ENCODE measurements at places on chromosomes 4 and X. TPM values are rescaled to one million over a fixed set of nuclear protein-coding genes. Genes with fewer than 3 reads are reported as not detected.

Gene DMP1
- total RNA-seq = not detected

- no peak overlapping the region for H3K27ac ChIP-seq
- H3K4me3 ChIP-seq = no peak overlapping the region
- no peaks in the 10 kb centered on the region for H3K36me3 ChIP-seq
- peaks cover 5% of the 10 kb centered on the region for H3K27me3 ChIP-seq
Observed at GRCh38 chr4:177016541-177017141, 223.9 kb upstream of the VEGFC start.

Gene RIPPLY1
- total RNA-seq = not detected

Gene MECP2
- 123 TPM for total RNA-seq

- H3K27me3 ChIP-seq = no peaks in the 10 kb centered on the region
- no peak overlapping the region for H3K27ac ChIP-seq
Observed at GRCh38 chr4:77344784-77345183, 187.8 kb downstream of the CCNG2 start.

GRCh38 chr4:86294883-86295282 lies 65.0 kb downstream of the MAPK10 start:
- no peak overlapping the region for H3K27ac ChIP-seq
- no peak overlapping the region for H3K4me3 ChIP-seq
- H3K27me3 ChIP-seq = no peaks in the 10 kb centered on the region
- no peaks in the 10 kb centered on the region for H3K36me3 ChIP-seq
- no peaks in the 10 kb centered on the region for H3K4me1 ChIP-seq

DNA sequence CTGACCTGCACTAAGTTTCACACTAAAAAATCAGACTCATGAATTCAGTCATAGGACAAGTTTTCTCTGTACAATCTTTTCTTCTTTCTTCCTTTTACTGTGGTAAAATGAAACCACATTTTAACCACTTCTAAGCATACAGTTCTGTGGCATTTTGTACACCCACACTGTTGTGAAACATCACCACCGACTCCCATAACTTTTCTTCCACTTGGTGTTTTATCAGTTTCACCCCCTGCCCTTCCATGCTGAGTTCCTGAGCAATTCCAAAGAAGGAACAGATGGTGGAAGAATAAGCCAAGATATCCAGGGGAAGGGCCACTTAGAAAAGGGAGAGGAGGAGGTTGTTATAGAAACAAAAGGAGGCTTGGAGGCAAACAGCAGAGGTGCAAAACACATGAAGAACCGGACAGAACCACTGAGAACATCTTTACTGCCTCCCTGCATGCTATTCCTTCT lies 22.6 kb downstream of the SLC25A4 start:
- no peaks in the 10 kb centered on the region for H3K27me3 ChIP-seq
- H3K36me3 ChIP-seq = peaks cover 11% of the 10 kb centered on the region
- no peak overlapping the region for H3K27ac ChIP-seq

Gene CDS1
- 0.68 TPM for total RNA-seq

Gene RHOXF1
- 0.60 TPM for total RNA-seq

DNA sequence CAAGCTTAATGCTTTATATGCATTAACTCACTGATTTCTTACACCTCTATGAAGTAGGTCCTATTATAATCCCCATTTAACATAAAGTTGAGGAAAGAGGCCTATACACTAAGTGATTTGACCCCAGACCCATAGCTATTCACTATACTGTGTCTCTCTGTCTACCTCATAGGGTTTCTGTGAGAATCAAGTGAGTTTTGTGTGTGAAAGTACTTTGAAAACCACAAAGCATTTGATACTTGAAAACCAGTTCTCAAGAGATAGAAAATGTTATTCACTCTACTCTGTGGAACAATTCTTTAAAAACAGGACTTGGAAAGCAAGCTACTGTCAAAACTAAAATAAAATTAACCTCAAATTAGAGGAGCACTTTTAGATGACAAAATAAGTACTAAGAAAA lies 35.0 kb downstream of the SHROOM3 start:
- H3K4me3 ChIP-seq = no peak overlapping the region
- DNase-seq = no peak
- no peak overlapping the region for H3K27ac ChIP-seq
- peaks cover 3% of the 10 kb centered on the region for H3K4me1 ChIP-seq
- H3K36me3 ChIP-seq = no peaks in the 10 kb centered on the region
- no peaks in the 10 kb centered on the region for H3K27me3 ChIP-seq

Gene OPHN1
- 0.07 TPM for total RNA-seq

DNA sequence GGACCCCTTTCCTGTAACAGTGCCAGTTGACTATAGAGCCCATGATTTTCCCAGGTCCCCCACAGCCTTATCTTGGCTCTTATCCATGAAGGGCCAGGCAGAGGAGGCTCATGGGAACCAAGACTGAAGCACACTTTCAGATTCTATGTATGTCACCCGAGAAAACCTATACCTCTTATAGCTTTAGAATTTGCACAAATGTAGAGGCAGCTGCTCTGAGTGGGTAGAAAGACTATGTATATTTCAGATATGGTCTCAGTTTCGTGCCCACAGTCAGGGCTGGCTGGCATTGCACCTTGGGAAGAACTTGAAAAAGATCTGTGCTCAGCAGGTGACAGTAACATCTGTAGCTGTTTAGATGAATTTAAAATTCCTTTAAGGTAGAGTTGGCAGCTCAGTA lies 8.3 kb upstream of the LNX1 start:
- no peak overlapping the region for H3K4me3 ChIP-seq
- H3K4me1 ChIP-seq = no peaks in the 10 kb centered on the region
- H3K36me3 ChIP-seq = no peaks in the 10 kb centered on the region

Gene FAM149A
- 1.8 TPM for total RNA-seq

DNA sequence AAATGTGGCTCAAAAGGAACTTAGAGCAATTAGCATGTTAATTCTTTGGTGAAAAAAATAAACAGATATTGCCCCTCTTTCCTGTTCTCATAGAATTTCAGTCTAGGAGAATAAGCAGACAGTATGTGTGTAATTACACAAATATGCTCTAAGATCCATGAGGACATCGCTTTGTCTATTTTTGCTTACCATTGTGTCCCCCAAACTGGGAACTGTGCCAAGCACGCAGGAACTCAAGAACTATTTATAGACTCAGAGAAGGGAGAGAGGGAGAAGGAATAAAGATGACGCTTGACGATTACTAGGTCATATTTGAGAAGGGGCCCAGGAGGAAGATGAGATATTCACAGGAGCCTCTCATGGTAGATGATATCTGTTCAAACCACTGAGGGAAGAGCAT lies 692.6 kb downstream of the RAB28 start:
- DNase-seq = no peak
- H3K4me3 ChIP-seq = no peak overlapping the region
- no peak overlapping the region for H3K27ac ChIP-seq
- no peaks in the 10 kb centered on the region for H3K27me3 ChIP-seq

DNA sequence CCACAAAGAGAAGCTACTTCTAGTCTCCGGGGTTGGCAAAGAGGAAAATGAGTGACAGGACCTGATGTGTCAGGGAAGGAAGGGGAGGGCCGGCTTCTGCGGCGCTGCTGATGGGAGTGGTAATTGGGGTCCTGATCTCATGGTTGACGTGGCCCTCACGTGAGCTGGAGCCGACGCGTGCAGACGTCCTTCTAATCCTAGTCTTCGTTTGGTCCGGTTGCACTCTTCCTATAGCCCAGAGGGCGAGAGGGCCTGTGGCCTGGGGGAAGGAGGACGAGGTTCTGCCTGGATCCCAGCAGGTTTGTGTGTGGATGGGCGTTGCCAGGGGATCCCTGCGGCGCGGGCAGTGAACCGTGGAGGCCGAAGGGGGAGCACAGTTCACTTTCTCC lies at the start of gene ARMCX1:
TSS of gene ARMCX1 (plus strand) at position 186 of the 389 bp plus-strand sequence. CDS start 2,384 bp downstream, outside the sequence.
- H3K4me3 ChIP-seq = peak within 1 kb of the TSS; percentile 48
- H3K36me3 ChIP-seq = no peaks in the 10 kb centered on the region
- no peak for DNase-seq
- H3K4me1 ChIP-seq = no peaks in the 10 kb centered on the region
- H3K27ac ChIP-seq = no peak within 1 kb of the TSS

DNA sequence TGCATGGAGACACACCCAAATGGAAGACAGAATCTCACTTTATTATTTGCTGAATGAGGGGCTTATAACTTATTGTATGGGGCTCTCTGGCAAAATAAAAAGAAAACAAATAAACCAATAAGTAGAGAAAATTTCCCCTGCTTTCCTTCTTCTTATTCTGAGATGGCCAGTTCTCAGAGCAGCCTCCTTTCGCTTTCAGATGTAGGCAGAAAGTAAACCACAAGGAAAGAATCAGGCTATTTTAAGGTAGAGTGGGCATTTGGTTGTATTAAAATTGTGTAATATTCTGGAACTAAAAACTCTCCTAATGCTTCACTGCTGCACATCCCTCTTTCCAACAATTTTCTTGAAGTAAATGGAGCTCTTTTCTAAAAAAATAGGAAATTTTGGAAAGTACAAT lies 241.8 kb downstream of the GALNTL6 start:
- no peaks in the 10 kb centered on the region for H3K36me3 ChIP-seq
- H3K4me1 ChIP-seq = no peaks in the 10 kb centered on the region
- H3K27ac ChIP-seq = no peak overlapping the region
- H3K4me3 ChIP-seq = no peak overlapping the region

- H3K4me3 ChIP-seq = no peak overlapping the region
- H3K27ac ChIP-seq = no peak overlapping the region
- no peaks in the 10 kb centered on the region for H3K27me3 ChIP-seq
- H3K36me3 ChIP-seq = no peaks in the 10 kb centered on the region
- DNase-seq = no peak
Observed at GRCh38 chr4:75107755-75108612, 175.1 kb downstream of the PARM1 start.

DNA sequence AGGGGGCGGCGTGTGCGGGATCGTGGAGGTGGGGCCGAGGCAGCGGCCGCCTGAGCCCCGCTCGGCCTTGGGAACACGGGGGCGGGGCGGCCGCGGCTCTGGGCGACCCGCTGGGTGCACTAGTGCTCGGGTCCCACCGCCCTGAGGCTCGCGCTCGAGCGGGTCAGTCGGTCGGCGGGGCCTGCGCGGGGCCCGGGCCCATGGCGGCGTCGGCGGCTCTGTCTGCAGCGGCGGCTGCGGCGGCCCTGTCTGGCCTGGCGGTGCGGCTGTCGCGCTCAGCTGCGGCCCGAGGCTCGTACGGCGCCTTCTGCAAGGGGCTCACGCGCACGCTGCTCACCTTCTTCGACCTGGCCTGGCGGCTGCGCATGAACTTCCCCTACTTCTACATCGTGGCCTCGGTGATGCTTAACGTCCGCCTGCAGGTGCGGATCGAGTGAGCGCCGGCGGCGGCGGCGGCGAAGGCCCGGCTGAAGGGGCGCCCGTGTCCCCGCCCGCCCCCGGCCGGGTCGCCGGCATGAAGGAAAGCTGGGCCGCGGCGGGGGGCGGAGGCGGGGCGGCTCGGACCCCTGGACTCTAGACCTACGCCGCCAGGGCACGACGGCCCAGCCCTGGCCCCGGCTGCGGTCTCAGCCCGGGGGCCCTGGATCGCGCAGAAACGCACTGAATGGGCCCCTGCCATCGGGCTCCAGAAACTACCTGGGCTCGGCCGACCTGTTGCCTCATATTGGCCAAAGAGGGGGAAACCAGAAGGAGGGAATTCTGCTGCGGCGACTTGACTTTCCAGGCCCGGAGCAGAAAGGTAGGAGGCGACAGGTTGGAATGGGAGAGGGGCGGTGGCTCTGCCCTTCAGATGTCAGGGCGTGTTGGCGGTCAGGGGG lies at the start of gene SMIM10L2A:
TSS of gene SMIM10L2A (plus strand) at position 13 of the 878 bp plus-strand sequence. CDS start at position 201, 188 bp downstream.
- H3K27me3 ChIP-seq = no peaks in the 10 kb centered on the region
- DNase-seq = no peak

DNA sequence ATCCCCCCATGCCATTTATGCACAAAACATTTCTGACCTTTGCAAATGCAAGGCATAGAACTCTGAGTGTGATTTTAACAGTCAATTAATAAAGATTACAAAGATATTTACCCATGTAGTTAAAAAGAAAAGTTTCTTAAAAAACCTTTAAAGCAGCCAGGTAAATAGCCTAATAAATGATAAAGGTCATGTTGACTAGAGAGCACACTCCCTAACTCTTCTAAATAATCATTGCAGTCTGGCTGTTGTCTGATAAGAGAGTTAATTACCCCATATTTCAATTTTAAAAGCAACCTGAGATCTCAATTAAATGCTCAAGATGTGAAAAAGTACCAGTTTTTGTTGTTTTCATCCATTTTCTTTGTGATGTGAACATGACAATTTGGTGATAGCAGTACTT lies 291.5 kb upstream of the SMIM31 start:
- DNase-seq = no peak
- no peak overlapping the region for H3K4me3 ChIP-seq
- H3K27ac ChIP-seq = no peak overlapping the region
- no peaks in the 10 kb centered on the region for H3K27me3 ChIP-seq

- no peak for DNase-seq
- no peak overlapping the region for H3K27ac ChIP-seq
- no peak overlapping the region for H3K4me3 ChIP-seq
Observed at GRCh38 chr4:90757534-90758060, 630.4 kb downstream of the CCSER1 start.

- H3K36me3 ChIP-seq = no peaks in the 10 kb centered on the region
- no peaks in the 10 kb centered on the region for H3K27me3 ChIP-seq
- H3K4me3 ChIP-seq = no peak overlapping the region
- no peaks in the 10 kb centered on the region for H3K4me1 ChIP-seq
Observed at GRCh38 chr4:25493466-25493865, 116.4 kb downstream of the ANAPC4 start.

GRCh38 chr4:99821918-99822503 lies 5.4 kb downstream of the DAPP1 start:
- no peaks in the 10 kb centered on the region for H3K36me3 ChIP-seq
- no peak overlapping the region for H3K4me3 ChIP-seq
- no peak for DNase-seq
- H3K4me1 ChIP-seq = peaks cover 16% of the 10 kb centered on the region
- H3K27ac ChIP-seq = no peak overlapping the region

GRCh38 chr4:182644683-182645050 lies 272.5 kb downstream of the DCTD start:
- no peak overlapping the region for H3K27ac ChIP-seq
- no peaks in the 10 kb centered on the region for H3K4me1 ChIP-seq
- DNase-seq = no peak
- H3K27me3 ChIP-seq = no peaks in the 10 kb centered on the region
- H3K36me3 ChIP-seq = no peaks in the 10 kb centered on the region

Gene RNF150
- 0.09 TPM for total RNA-seq

Gene VCX2
- total RNA-seq = not detected

GRCh38 chr4:127997534-127998388 lies 32.6 kb downstream of the ABHD18 start:
- no peaks in the 10 kb centered on the region for H3K27me3 ChIP-seq
- no peak for DNase-seq
- H3K4me3 ChIP-seq = no peak overlapping the region
- no peak overlapping the region for H3K27ac ChIP-seq
- peaks cover 4% of the 10 kb centered on the region for H3K36me3 ChIP-seq
- no peaks in the 10 kb centered on the region for H3K4me1 ChIP-seq
